ENCODE measurements at places on chromosomes 13 and 19.

DNA sequence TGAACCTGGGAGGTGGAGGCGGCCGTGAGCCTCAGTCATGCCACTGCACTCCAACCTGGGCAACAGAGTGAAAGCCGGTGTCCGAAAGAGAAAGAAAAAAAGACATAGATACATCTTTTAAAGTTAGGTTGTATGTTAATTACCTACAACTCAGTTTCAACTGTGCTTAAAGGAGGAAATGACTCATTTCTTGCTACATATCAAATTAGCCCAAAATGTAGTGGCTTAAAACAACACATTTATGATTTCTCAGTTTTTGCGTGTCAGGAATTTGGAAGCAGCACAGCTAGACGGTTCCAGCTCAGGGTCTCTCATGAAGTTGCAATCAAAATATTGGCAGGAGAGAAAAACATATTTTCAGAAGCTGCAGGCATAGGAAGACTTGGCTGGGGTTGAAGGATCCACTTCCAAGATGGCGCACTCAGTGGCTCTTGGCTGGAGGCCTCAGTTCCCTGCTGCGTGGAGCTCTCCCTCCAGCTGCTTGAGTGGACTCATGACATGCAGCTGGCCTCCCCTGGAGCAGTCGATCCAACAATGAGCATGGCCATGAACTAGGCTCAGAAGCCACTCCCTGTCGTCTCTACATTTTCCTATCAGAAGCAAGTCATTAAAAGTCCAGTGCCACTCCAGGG, 7.1 kb downstream of the LDLR start:
- no peak for DNase-seq

DNA sequence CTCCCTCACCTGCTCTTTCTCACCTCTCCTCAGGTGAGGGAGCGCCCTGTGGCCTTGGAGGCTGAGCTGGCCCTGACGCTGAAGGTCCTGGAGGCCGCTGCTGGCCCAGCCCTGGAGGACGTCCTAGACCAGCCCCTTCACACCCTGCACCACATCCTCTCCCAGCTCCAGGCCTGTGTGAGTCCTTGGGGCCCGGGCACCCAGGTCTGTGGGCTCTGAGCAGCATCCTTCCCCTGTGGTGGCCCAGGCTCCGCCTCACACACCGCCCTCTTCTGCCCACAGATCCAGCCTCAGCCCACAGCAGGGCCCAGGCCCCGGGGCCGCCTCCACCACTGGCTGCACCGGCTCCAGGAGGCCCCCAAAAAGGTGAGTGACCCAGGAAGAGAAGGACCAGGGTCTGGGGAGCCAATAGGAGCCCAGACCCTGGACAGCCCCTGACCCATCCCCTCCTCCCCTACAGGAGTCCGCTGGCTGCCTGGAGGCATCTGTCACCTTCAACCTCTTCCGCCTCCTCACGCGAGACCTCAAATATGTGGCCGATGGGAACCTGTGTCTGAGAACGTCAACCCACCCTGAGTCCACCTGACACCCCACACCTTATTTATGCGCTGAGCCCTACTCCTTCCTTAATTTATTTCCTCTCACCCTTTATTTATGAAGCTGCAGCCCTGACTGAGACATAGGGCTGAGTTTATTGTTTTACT, 1.9 kb downstream of the IFNL1 start:
- DNase-seq, result no peak

GRCh38 chr13:78787190-78787589, 128.2 kb upstream of the OBI1 start:
- no peak for DNase-seq

- DNase-seq, result no peak
These were observed 66.9 kb downstream of the NHLRC3 start for GRCh38 chr13:39105110-39105509.

GRCh38 chr13:109154966-109155761, 525.8 kb downstream of the MYO16 start:
- no peak for DNase-seq

DNA sequence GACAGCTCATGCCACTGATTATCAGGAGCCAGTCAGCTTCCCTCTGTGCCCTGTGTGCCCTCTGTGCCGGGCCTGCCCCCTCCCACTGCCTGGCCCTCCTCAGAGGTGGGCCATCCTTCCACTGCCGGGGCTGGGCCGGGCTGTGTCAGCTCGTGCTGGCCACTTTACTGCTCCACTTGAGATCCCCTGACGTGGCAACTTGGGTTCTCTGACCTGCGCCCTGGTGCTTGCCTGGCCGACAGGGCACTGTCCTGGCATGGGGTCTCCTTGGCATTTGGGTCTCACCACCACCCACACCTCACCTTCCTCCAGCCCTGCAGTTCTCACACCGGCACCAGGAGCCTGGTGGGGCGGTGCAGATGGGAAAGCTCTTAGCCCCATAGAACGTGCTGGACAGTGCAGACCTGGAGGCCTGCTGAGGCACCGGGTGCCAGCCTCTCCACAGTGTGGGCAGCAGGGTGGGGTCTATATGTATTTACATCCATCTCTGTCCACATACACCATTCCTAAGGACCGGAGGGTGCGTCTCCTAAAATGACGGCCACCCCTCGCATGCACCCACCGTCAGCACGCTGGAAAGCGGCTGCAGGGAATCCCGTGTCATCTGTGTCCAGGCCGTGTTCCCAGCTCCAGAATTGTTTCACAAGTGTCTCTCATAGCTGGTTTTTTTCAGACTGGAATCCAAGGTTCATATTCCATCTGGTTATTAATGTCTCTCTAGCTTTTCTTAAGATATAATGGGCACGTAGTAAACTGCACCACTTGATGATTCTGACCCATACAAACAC, 11.8 kb downstream of the DAZAP1 start:
- no peak for DNase-seq

DNA sequence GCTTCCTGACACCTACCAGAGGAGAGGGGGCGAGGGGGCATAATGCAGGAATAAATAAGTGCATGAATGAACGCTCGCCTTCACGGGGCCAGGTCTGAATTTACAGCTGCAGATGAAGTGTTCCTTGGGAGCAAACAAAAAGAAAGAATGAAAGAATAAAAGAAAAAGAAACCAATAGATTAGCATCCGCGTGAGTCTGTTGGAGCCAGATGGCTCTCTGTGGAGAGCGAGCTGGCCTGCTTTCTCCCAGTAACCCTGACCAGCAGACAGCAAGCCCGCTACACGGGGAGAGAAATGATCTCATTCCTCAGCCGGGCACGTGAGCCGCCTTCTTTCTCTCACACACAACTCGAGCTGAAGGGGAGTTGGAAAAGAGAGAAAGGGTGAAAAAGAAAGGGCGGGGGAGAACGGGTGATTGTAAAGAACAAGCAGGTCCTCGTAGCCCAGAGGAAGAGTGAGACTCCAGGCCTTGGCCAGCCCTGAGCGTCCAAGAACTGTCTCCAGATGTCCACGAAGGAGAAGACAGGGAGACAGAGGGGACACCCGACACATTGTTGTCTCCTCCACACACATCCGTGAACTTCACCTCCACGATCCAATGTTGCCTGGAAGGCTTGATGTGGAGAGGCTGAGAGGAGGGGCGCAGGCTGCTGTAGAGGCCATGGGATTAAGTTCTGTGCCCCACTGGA, 81.4 kb downstream of the RNASEH2B start:
- no peak for DNase-seq

DNA sequence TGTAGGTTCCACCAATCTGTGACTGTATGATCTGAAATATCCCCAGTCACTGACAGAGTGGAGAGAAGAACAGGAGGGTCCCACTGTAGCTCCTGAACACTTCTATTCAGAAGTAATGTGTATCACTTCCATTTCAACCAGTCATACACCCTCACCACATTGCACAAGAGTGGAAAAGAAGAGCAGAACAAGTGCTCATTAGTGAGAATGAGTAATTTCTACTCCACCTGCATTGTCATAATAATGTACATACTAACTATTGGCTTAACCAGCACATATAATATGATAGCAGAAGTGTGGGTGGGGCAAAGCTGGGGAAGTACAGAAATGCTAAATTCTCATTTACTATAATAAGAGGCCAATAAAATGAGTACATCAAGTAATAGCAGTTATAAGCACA, 342.7 kb downstream of the LMO7 start:
- no peak for DNase-seq

DNA sequence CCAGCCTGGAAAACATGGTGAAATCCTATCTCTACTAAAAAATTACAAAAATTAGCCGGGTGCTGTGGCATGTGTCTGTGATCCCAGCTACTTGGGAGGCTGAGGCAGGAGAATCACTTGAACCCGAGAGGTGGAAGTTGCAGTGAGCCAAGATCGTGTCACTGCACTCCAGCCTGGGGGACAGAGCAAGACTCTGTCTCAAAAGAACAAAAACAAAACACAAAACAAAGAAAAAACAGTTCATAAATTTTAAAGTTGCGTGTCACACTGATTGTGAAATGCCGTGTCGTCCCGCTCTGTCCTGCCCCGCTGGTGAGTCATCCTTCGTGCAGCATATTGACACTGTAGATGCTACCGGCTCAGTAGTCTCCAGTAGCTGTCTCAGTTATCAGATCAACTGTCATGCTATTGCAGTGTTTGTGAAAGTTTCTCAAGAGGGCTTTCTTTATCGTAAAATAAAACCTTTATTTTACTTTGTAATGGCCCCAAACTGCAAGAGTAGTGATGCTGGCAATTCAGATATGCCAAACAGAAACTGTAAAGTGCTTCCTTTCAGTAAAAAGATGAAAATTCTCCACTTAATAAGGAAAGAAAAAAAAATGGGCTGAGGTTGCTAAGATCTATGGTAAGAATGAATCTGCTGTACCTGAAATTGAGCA, 36.4 kb upstream of the IGFL1 start:
- no peak for DNase-seq

DNA sequence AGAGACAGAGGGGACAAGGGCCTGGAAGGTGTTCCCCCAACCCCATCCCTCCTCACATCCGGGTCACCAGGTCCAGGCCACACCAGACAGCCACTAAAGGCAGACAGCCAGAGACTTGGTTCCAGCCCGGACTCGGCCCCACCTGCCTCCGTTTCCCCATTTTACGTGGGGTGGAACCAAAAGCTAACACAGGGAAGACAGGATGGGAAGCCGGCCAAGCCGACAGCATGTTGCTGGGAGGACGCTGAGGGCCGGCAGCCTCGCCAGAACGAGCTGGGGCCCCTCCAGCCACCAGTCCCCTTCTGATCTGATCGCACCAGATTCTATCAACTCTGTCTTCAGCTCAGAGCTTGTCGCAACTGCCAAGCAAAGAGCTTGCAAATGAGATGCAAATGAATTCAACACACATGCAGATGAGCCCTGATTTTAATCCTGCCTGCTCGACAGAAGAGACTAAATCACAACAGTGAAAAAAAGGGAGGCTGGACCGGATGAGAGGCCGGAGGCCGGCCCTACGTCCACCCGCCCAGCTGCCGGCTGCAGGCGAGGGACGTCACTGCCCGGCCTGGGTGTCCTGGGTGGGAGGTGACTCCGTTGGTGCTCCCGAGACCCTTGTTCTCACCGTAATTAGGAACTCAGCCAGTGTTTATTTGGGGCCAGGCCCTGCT, 17.5 kb upstream of the SHC2 start:
- no peak for DNase-seq

GRCh38 chr19:14979476-14980255, at the start of gene SLC1A6:
Gene SLC1A6 (minus strand): TSS chr19:14979864. CDS start chr19:14972910, 6,954 bp downstream.
- DNase-seq, result no peak

GRCh38 chr19:50046649-50047503, 21.1 kb downstream of the ZNF473 start:
- DNase-seq, result no peak

DNA sequence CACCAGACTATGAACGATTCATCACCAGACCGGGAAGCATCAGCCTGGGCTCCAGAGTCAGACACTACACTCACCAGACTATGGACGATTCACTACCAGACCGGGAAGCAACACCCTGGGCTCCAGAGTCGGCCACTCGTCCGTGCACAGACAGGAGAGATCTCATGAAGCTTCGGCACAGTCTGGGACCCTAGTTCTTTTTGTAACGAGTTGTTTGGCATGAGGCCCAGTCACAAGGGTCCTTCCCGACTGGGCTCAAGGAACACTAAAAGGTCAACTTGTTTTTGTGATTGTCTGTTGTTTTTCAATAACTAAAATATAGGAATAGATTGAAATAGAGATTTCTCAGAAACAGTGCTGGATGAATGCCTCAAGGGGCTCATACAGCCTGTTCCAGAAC, 1141.6 kb upstream of the MIR17HG start:
- DNase-seq, result no peak

- DNase-seq, result no peak
These were observed 576 bp upstream of the EPN1 start for GRCh38 chr19:55674459-55674840.

GRCh38 chr19:34332027-34332760, 32.8 kb upstream of the GPI start:
- DNase-seq, result no peak

DNA sequence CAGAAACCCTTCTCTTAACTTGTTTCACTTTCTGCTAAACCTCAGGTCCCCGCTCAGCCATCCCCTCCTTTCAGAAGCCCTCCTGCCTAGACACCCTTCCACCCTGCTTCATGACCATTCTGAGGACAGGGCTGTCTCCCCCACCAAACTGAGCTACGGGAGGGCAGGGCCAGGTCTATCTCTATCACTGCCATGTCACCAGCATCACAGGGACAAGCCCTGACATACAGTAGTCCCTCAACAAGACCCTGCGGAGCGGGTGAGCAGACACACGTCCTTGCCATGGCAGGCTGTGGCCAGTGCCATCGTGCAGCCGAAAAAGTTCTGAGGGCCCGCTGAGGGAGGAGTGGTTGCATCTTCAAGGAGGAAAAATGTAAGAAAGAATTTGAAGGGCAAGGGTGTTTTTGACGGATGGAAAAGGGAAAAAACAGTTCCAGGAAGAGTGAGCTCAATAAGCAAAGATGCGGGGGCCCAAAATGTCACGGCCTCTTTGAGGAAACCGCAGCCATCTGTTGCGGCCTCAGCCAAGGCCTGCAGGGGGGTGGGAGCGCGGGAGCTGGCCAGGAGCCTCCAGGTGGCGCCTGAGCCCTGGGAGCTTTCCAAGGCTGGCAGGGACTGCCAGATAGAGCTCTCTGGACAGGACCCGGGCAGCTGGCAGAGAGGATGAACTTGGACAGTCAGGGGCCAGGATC, 8.1 kb downstream of the PTGIR start:
- no peak for DNase-seq

DNA sequence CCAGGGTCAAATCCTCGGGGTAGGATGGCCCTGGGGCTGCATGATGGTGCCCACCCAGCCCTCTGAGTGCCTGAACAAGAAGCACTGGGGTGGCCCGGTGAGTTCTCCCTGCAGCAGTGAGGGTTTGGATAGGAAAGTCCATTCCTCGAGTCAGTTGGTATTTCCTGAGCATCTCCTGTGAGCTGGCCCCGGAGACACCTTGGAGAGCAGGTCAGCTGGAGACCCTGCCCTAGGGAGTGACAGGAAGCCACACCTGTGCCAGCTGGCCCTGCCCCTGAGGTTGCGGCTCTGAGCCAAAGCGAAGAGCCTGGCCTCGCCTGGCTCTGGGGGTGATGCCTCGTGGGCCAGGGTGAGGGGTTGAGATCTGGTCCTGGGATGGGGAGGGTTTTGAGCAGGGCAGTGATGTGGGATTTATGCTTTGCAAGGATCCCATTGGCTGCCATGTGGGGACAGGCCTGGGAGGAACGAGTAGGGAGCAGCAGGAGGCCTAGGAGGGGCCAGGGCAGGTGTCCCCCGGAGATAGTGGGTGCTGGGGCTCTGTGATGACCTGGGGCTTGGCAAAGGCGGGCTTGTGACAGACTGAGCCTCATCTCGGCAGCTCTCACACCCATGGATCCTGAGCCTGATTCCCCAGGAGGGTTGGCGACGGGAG, 16.0 kb downstream of the CRTC1 start:
- no peak for DNase-seq

- no peak for DNase-seq
These were observed 52.5 kb downstream of the PDS5B start for GRCh38 chr13:32638739-32639138.

Data from GM12892 (cell line).